ENCODE measurements at places on chromosomes 12 and 14.

GRCh38 chr12:85441741-85442140, 161.7 kb downstream of the ALX1 start:
- no peak for DNase-seq

DNA sequence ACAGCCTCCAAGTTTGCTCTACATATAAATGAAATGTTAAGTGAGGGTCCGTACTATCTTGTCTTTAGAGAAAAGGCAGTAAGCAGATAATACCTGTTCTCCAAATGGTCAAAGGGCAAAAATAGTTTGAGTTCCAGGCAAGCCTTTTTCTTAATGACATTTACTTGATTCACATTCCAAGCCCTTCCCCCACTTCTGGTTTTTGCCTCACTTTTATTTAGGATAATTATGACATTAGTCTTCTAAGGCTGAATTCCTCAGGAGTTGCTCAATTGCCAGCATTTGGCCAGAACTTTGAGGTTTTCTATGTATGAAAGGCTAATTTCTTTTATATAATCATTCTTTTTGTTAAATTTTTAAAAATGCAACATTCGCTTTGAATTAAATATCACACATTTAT, 62.5 kb upstream of the DUSP6 start:
- no peak for DNase-seq

GRCh38 chr12:29148911-29149690, at the start of gene FAR2:
TSS of gene FAR2 (plus strand) at chr12:29149278. CDS start at chr12:29270450, 121,172 bp downstream.
- peak; percentile 28 for DNase-seq

GRCh38 chr14:34169561-34169960, 218.7 kb upstream of the EGLN3 start:
- no peak for DNase-seq

DNA sequence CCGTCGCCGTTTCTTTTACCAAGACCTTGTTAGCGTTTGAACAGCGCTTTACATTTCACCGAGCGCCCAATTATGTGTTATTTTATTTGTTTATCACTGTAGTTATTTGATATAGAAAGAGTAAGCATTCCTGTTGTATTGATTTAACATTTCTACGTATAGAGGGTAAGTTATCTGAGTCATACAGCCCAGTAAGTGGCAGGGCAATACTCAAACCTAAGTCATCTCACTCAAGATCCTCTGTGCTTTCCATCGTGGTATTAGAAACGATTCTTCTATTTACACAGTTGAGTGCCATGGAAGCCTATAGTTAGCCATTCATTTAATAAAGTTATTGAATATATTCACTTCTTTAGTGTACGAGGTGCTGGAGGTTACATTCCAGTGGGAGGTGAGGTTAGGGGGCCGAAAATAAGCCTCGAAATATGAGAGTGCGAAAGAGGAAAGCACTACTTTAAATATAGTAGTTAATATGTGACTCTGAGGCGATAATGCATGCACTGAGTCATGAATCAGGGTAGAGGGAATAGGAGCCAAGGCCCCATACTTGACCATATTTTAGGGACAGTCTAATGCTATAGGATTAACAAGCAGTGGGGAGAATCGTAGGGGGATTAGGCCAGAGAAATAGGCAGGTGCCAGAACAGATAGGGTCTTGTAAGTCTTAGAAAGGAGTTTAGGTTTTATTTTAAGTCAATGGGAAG, 629 bp downstream of the RAD51AP1 start:
- DNase-seq, result no peak

- no peak for DNase-seq
Observed at GRCh38 chr12:79706156-79706555, 15.4 kb upstream of the PAWR start.

- no peak for DNase-seq
Observed at GRCh38 chr12:120142231-120142877, 25.8 kb upstream of the RAB35 start.

GRCh38 chr12:55830601-55831446, 1.4 kb upstream of the DNAJC14 start:
- no peak for DNase-seq

- DNase-seq, result no peak
Observed at GRCh38 chr12:120759591-120760348, 34.1 kb downstream of the ACADS start.

DNA sequence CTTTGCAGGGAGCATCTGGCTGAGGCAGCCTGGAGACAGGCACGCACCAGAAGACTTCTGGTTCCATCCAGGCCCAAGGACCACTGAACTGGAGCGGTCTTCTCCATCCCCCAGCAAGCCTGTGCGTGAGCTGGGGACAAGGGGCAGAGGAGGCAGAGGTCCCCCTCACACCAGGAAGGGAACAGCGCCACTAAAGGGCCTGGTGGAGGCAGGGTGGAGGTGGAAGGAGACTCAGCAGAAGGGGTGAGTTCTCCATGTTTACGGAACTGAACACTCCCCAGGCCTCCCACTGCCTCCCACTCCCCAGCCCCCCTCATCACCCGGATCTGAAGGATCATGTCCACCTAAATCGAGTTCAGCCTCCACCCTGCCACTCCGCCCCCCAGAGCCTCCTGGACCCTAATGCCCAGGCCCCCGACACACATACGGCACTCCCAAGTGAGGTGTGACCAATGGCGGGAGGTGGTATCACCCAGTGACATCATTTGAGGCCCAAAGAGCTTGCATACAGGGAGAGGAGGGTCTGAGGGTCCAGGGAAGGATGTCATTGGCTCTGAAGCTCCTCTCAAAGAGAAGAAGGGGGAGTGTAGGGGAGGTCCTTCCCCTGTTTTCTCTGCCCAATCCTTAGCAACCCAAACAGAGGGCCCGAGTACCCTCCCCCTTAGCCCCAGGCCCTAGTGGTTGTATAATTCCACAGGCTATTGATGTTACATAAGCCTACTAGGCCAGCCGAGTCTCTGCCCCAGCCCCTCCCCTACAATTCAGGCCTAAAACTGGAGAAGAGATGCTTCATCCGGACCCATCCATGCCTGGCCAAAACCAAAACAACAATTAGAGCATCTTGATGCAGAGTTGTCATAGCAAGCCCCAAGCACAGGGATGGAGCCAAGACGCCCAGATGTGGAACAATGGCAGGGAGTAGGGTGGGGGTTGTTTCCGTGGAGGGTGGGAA, 1.0 kb downstream of the FAIM2 start:
- no peak for DNase-seq

DNA sequence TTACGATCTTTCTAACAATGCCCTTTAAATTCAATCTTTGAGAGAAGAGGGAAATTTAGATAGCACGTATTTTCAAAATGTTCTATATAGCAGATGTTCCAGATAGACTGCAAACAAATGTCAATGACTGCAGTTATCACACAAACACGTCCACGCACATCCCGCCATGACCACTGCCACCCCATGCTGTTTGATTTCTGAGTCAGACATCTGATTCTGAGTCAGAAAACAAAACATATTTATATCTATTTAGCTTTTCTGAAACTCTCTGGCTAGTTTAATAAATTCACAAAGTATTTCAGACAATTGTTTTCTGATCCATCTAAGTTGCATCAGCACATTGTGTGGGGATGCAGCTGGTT, 105.9 kb upstream of the BCAT1 start:
- no peak for DNase-seq

- DNase-seq, result peak; percentile 58
Observed at GRCh38 chr14:50874757-50875156, 2.9 kb downstream of the ABHD12B start.

DNA sequence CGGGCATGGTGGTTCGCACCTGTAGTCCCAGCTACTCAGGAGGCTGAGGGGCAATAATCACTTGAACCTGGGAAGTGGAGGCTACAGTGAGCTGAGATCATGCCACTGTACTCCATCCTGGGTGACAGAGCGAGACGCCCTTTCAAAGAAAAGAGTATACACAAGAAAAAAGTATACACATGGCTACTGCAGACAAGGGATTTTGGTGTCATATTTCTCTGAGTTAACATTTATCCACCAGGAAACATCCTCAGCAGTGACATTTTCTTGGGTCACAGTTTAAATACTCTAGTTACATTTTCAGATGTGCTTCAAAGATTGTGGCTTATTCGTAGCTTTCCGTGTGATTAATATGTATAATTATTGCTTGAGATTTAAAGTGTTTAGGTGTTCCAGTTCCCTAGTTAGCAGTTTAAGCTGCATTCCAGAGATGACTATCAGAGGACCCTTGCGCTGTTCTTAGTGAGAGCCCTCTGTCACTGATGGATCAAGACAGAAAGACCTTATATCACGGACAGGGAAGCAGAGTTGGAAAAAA, 4.7 kb upstream of the PPP2R5E start:
- no peak for DNase-seq

GRCh38 chr12:77861317-77861716, 30.6 kb downstream of the NAV3 start:
- DNase-seq, result no peak

DNA sequence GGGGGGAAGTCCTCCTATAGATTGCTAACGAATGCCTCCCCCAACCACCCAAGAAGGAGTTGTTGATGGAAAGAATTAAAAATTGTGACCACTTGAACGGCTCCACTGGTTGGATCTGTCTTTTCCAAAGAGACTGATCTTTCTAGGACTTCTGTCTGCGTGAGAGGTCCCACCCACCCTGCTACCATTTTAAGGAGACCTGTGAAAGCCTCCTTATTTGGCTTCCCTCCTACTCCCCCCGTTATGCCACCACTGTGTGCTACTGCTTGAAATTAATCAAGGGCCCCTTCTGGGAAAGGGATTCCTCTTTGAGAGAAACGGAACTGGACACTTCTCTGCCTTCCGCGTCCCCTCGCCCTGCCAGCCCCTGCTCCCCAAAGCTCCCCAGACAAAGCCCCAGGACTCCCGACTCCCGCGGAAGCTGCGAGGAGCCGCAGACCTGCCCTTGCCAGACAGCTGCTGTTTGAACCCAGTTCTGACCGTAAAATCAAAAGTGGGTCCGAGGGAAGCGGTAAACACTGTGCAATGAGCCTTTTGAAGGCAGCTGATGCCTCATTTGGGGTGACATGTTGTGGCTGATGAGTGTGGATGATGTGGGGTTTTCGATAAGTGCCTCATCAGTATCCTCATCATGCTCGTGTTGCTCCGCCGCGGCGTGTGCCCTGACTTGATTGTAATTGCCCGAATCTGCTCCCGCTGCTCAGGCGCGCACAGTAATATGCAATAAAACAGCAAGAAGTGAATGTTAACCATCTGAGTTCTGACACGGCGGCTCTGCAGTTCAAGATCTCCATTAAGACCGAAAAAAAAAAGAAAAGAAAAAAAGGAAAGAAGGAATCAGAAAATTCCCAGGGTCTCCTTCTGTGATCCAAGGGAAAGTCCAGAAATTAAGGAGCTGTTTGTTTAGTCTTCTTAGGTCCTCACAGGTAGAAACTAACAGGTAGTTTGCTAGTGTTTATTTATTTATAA, 48.2 kb downstream of the MBIP start:
- DNase-seq, result no peak

DNA sequence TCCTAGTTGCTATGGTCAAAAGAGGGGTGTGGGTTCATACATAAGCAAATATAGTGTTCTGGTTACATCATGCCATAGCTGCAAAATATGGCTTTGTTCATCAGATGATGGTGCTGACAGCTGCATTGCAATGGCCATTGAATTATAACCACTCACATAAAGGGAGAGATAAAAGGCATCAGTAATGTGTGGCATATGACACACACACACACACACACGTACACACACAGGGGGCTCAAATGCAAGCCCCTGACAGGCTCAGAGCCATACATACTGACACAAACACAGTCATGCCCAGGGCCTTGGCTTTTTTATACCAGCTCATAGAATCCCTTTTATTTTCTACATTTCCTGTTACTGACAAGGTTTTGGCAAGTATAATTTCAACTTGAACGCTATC, 698.9 kb downstream of the BCL11B start:
- DNase-seq, result no peak

GRCh38 chr12:32336261-32336660, 63.1 kb upstream of the FGD4 start:
- peak; percentile 26 for DNase-seq

DNA sequence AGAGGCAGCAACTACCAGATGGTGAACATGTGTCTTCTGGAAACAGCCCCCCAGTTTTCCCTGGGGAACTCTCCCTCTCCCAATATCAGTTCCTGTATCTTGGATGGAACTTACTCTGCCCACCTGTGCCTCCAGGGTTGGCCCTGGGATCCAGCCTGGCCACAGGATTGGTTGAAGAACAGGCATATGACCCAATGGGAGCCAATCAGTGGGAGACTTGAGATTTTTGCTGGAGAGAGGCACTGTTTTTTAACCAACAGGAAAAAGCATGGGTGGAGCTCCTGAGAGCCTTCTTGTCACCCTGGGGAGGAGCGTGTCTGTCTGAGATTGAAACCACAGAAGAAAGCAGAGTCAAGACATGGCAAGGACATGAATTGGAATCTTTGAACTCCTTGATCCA, 33.6 kb upstream of the COX6A1 start:
- no peak for DNase-seq

DNA sequence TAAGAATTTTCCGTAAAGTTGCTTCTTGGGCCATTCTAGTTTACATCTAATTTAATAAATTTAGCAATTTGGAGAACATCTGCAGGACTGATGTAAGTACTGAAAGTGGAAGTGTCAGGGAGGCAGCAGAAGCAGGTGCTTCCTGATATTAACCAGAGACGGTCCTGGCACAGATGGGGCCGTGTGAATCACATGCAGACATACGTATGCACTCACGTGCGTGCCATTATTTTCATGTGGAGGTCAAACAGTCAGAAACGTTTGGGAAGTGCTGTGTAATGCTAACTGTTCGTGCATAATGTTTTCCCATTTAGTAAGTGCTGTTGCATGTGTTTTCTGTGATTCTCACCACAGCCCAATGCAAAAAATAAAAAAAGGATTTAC, 87.8 kb upstream of the DYNC1H1 start:
- DNase-seq, result peak; percentile 99

DNA sequence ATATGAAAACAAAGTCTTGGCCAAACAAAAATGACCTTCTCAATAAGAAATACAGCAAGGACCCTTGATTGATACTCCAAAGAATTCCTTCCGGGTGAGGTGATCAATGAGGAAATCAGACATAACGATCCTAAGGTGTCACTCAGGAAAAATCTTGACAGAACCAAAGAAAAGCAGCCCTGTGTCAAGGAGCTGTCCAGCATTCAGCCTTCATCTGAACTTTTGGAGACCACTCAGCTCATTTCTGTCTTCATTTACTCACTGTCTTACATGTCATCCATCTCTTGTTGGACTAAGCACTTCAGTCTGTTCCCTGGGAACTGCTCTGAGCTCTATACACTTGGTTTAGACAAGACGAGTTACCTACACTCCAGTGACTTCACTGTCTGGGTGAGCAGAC, 179.9 kb downstream of the GRIN2B start:
- DNase-seq, result no peak

DNA sequence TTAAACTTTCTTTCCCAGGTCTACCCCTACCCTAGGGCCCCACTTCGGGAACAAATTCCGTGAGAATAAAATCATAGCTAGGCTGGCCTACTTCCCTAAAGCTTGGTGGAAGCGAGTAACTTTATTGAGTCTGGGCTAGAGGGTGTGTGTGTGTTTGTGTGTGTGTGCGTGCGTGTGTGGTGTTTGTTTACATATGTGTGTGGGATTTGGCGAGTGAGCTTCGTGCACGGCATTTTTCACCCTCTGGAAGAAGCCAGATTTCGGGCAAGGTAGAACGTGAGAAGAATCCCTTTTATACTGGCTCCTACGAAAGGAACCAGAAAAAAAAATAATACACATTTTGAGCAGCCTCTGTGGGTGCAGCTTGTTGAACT, 7.5 kb upstream of the LHX5 start:
- DNase-seq, result no peak

GRCh38 chr12:92000597-92000996, 145.0 kb downstream of the BTG1 start:
- no peak for DNase-seq

Data from MV-4-11 (cell line).